Aorta (tissue), 5 donors: ENCODE measurements at places on chromosomes 4 and X.

- no peak for DNase-seq
Measured at GRCh38 chr4:6509587-6509986, 37.2 kb upstream of the PPP2R2C start.

GRCh38 chr4:41473176-41473575, 64.8 kb upstream of the LIMCH1 start:
- DNase-seq, result no peak

DNA sequence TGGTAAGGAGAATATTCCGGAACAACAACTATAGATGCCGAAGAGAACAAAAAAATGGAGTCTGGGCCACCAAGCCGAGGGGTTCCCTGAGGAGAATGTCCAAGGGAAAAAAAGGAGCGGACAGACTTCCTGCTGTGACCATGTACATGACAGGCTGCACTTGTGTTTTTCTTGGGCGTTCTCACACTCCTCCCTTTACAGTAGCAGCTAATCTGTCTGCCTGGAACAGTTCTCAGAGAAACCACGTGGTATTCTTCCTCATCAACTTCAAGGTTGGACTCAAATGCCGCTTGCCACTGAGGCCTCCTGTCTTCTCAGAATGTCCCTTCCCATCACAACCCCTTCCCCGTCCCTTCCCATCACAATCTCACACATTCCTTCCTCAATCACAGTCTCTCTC, 30.8 kb upstream of the MTNR1A start:
- no peak for DNase-seq

GRCh38 chr4:88457307-88458103, 586 bp downstream of the HERC5 start:
- peak; percentile 67 for DNase-seq

- no peak for DNase-seq
Measured at GRCh38 chrX:45709381-45709780, 508.7 kb upstream of the DIPK2B start.

- DNase-seq, result no peak
Measured at GRCh38 chr4:83753260-83753659, 217.4 kb downstream of the GPAT3 start.

DNA sequence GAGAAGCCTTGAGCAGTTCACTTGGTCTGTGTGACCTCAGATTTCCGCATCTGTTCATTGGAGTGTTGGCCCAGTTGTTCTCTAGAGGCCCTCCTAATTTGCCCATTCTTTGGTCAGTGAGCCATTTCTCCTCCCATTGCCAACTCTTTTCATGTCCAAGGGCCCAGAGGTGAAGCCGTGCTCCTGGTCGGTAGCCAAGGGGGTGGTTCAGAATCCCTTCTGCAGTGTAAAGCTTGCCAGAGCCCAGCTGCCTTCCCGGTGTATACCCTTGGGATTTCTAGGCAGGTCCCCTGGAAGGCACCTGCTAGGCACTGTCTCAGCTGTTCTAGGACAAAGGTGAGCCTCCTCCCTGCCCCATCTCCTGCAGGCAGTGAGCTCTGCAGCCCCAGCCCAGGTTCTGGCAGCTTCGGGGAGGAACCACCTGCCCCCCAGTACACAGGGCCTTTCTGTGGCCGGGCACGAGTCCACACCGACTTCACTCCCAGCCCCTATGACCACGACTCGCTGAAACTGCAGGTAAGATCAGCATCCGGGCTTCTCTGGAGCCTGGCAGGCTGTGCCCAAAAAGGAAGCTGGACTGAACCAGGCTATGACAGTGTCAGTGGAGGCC, 12.3 kb downstream of the SASH3 start:
- DNase-seq, result no peak

DNA sequence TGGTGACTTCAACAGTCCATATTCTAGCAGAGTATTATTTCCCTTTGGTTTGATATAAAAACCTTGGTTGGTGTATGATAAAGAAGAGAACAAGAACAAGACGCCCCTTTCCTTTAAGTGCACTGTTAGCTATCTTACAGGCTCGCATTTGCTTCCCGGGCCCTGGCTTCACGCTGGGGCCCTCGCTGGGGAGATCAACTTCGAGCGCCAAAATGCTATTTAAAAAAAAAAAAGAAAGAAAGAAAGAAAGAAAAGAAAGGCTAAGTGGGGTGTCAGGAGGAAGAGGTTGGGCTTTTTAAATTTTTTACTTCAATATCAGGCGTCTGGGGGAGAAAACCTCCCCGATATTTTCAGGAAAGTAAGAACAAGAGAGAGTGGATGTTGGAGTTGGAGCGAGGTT, 11.7 kb downstream of the ARX start:
- no peak for DNase-seq

GRCh38 chr4:187668526-187669082, 327.0 kb upstream of the ZFP42 start:
- DNase-seq, result no peak

DNA sequence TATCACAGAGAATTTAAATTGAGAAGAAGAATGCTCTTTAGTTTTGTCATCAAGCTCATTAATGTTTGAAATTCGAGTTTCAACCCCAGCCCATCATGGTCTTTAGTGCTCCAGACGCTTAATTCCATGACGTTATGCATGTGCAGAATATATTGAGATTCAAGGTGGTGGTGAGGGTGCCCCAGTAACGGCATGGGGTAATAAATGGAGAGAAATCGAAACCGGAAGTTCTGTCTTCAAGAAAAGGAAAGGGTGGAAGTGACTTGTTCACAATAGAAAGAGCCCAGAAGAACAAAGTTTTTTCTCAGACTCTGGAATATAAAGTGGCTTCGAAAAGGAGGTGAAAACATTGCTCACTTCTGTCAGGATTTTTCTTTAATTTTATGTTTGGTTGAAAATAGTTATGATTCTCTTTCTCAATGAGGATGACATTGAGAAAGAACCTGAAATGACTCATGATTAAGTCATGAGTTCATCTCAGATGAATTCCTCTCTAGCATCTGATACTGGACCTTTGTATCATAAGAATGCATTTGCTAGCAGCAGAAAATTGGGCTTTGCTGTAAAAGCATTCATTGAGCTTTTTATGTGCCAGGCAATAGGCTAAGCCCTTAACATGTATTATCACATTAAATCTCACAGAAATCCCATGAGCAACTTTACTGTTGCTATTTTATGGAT, 779 bp upstream of the DDX60L start:
- no peak for DNase-seq

GRCh38 chrX:12460929-12461328, 322.7 kb downstream of the FRMPD4 start:
- no peak for DNase-seq
